Naive B cell (primary cell): ENCODE measurements at places on chromosomes 12 and 14. TPM values are rescaled to one million over a fixed set of nuclear protein-coding genes. Genes with fewer than 3 reads are reported as not detected.

Gene ATG101
- 22.7 TPM for polyA plus RNA-seq

Gene GPHN
- 3.2 TPM for polyA plus RNA-seq

DNA sequence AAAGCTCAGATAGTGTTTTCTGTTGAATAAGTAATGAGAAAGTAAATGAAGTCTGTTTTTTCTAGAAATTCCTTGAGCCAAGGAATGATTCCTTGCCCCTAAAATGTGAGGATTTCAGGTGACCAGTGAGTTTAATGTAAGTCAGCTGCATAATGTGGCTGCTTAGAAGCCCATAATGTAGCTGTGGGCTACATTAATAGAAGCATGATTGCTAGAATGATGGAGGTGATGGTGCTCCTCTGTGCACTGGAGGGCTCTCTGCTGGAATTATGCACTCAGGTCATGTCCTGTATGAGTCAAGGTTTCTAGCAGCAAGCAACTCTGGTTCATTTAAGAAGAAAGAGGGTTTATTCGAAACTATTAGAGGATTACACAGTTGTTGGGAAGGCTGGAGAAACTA is 19.6 kb upstream of the PWP1 start:
- DNase-seq = no peak

DNA sequence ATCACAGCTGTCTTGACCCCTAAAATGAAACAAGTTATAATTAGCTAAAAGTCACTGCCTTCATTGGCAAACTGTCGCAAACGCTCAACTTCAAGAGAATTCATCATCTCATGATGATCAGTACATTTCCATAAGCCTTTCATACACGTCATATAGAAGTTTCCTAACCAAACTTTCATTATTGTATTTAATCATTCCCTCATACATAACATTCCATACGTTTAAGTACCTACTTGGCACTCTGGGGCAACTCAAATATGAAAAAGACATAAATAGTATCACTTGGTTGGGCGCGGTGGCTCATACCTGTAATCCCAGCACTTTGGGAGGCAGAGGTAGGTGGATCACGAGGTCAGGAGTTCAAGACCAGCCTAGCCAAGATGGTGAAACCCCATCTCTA is 12.4 kb upstream of the PPP2R5E start:
- DNase-seq = no peak

Gene IL31
- not detected for polyA plus RNA-seq

Gene KRT5
- polyA plus RNA-seq = not detected

DNA sequence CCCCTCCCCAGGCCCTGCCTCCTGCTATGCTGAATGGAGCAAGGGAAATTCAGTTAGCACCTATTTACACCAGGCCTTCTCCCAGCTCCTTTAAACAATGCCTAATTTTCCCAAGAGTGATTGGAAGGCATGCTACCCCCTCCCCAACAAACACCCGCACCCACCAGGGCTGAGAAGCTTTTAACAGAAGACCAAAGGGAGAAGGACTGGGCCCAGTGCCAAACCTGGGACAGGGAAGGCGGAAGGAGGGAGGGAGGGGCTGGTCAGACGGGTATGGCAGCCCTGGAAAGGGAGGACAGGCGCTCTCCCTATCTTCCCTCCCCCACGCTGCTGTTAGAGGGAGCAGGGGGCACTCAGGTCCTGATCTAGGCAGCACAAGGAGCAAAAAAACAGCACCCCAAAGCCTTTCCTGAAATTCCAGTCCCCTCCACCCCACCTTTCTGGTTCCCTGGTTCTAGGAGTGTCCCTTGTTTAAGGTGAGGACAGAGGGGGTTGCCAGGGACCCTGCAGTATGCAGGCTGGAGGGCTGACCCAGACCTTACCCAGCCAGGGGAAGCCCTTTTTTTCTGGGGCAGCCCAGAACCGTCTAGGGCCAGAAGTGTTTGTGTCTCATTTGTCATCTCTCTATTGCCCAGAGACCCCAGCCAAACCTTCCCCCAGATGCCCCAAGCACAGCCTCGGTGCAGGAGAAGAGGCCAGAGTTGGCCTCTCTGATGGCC is 2.4 kb upstream of the KRT8 start:
- DNase-seq = no peak

DNA sequence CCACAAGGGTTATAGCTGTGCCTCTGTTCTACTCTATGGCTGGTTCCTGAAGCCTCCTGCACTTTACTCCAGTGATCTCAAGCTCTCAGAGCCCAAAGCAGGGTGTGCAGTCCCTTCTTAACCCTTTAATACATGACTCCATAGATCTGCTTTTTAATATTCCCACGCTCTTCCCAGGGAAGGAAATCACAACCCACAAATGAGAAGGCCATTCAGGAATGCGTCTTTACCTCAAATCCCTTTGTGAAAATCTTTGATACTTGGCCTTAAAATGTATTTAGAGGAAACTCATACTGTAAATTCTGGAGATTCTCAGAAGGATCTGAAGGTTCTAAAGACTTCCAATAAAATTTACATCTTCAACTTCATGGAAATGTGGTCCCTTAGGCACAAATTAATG is 17.0 kb downstream of the NID2 start:
- no peak for DNase-seq

Gene CCDC38
- not detected for polyA plus RNA-seq

- DNase-seq = no peak
These were observed 200.7 kb downstream of the PCNX1 start for GRCh38 chr14:71107921-71108320.

DNA sequence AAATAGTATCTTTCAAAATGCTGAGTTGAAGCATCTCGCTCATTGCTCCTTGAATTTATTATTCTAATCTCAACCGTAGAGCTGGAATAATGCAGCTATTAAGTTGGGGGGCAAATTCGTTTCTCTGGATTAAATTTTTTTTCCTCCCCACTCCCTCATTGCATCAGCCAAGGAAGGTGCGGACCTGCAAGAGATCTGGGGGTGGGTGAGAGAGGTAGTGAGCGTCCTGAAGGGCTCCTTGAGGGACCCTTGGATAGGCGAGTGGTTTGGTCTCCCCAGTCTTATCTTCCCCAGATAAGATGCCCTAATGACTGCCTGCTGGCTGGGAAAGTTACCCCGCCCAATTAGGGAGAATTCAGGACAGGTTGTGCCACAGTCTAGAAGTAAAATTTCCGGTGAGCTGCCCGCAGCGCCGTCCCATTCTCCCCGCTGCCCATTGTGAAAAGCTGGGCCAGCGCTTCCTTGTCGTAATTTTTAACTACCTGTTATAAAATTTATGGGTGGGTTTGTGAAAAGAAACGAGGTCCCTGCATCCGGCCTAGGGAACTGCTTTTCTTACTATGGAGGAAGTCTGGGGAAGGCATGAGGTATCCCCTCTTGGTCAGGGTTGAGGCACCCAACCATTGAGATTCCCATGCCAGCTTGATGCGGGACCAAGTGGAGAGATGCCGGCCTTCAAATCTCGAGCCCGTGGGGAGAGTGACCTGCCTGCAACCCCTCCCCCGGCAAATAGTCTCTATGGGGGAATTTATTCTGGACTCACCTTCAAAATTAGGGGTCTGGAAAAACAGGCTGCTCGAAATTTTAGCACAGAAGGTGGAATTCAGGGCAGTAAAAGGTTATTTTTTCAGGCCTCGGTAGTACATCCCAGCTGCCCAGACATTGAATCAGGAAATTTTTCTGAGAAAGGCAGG is 6.5 kb downstream of the HOXC8 start:
- no peak for DNase-seq

Gene AQP6
- polyA plus RNA-seq = not detected

DNA sequence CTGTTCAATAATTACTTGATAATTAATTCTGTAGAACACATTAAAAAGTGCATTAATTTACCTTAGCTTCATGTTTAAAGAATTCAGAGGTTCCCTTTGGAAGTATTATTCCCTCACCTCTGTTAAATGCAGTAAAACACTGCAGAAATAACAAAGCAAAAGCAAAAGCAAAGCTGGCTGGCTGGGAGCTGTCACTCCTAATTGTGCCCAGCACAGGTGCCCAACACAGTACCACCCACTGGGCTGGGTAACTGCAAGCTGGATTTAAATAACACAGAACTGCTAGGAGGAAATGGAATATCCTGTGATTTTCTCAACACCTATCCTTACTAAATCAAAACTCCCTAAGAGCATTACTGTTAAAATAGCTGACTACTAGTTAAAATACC is 72.6 kb downstream of the SLC2A13 start:
- DNase-seq = no peak

DNA sequence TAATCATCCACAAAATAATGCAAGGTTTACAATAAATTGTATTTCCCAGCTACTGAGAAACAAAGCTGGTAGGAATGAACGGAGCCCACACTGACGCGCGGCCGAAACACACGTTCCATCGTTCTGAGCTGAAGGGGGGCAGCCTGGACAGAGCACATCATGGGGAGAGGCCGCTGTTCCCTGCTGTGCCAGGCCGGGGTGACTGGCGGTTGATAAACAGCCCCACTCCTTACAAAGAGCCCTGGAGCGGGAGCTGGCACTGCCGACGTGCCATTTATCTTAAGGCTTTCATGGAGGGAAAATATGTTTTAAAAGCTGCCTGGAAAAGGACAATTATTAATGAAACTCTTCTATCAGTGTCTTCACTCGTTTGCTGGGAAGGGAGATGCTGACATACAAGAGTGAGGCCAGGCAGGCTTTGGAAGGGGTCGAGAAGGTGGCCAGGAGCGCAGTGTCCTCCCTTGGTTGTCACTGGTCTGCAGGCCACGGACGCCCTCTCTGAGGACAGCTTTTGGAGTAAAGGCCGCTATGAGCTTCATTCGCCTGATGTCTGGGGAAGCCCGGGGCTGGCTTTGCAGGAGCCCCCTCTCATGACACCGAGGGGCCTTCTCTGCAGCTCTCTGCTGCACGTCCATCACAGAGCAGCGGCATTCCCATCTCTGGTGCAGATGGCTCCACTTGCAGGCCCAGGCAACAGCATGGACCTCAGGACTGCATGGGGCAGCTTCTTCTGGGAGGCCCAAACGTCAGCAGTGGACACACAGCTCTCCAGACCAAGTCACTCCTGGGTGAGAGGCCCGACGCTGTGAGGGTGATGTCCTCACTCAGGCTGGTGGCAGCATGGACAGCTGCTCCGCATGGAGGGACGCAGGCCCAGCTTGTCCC is 355.3 kb upstream of the SFSWAP start:
- no peak for DNase-seq

Gene SIRT4
- 1.4 TPM for polyA plus RNA-seq

DNA sequence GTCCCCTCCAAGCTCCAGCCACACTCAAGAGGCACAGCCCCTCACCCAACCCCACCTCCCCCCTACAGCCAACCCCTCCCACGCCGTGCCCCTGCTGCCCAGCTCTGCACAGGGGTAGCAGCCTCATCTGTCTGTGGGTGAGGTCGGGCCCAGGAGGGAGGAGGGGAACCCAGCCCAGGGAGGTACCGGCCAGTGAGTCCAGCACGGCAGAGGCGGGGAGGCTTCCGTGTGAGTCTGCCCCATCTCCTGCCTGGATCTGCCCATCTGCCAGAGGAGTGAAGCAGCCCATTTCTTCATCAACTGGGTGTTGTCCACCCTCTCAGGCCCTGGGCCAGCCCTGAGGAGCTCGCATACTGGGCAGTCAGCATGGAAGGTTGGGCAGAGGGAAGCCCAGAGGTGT is 54.2 kb downstream of the CCNK start:
- DNase-seq = no peak

Gene HHIPL1
- not detected for polyA plus RNA-seq

- DNase-seq = peak; percentile 38
These were observed 1.1 kb upstream of the PRKAG1 start for GRCh38 chr12:49019443-49020324.

Gene ANKRD33
- polyA plus RNA-seq = not detected

Gene STON2
- not detected for polyA plus RNA-seq

GRCh38 chr14:59020382-59020781 is 168.1 kb upstream of the DAAM1 start:
- no peak for DNase-seq
